ENCODE measurements at places on chromosomes 4 and X.

DNA sequence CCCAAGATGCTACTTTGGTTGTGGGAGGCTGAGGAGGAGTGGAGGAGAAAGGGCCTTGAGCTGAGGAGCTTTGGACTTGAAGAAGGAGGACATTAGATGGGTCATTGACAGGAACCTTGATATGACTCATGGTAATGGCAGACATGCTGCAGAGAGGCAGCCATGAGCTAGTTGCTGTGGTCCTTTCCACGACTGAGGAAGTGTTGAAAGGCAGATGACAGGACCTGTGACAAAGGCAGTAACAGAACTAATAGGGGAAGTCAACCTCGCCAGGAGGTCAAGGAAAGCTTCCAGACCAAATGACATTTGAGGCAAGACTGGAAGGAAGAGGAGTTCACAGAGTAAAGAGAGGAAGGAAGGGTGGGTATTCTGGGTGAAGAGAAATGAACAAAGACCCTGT, 7.6 kb upstream of the XPNPEP2 start:
- no peak overlapping the region for H3K27ac ChIP-seq
- DNase-seq: no peak
- no peaks in the 10 kb centered on the region for H3K27me3 ChIP-seq
- no peaks in the 10 kb centered on the region for H3K36me3 ChIP-seq

DNA sequence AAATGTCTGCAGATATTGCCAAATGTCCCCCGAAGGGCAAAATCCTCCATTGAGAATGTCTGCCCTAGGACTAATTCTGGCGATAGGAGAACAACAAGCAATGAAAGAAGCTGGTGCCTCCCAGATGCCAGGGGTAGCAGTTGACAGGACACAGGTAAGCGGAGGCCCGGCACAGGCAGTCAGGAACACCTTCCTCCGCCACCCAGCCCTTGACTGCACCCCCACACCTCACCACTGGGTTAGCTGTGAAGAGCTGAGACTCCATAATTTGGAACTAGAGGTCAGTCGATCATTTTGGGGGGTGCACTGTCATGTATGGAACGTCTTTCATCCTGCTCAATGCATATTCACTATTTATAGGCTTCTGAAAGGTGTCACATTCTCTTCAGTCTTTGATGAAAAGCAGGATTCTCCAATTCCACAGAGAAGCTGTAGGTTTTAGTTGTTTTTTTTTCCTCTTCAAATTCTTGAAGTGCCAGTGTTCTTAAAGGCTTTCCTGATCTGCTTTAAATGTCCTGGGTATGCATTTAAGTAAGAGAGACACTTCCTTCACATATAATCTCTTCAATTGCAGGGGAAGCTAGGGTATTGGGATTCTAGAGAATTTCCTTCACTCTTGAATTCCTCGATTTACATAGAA, 111.6 kb upstream of the ZFP42 start:
- no peaks in the 10 kb centered on the region for H3K27me3 ChIP-seq
- H3K4me3 ChIP-seq: no peak overlapping the region
- H3K36me3 ChIP-seq: no peaks in the 10 kb centered on the region
- H3K4me1 ChIP-seq: no peaks in the 10 kb centered on the region
- DNase-seq: no peak

DNA sequence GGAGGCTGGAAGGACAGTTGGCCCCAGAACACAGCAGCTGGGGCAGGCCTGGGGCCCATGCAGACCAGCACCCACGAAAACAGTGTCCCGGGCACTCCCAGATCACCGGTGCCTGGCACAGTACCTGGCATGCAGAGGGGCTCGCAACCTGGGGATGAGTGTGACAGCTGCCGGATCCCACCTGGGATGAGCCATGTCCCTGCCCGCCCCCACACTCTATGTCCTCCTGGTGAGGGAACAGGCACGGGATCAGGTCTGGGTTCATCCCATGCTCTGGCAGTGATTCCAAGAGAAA, 22.8 kb upstream of the PPP2R2C start:
- H3K4me3 ChIP-seq: no peak overlapping the region
- no peak overlapping the region for H3K27ac ChIP-seq
- DNase-seq: no peak
- no peaks in the 10 kb centered on the region for H3K4me1 ChIP-seq

DNA sequence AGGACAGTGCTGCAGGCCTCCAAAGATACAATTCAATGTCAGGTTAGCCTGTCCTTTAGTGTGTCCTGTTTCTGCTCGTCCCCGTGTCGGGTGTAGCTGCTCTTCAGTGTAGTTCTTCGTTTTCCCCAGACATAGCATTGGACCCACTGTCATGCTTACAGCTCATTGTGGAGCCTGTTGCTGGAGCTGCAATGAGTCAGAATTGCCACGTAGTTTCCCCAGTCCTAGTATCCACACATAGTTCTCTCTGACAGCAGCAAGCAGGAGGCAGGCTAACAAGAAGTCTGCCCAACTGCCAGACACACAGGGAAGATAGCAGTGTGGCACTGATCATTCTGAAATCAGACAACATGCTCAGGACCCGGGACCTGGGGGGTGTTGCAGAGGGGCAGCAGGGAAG, 49.2 kb downstream of the MOSPD2 start:
- H3K27me3 ChIP-seq: no peaks in the 10 kb centered on the region
- 0 out of 2 replicates have a peak, but pooled peaks cover 8% of the 10 kb centered on the region for H3K36me3 ChIP-seq
- DNase-seq: no peak
- H3K27ac ChIP-seq: no peak overlapping the region

DNA sequence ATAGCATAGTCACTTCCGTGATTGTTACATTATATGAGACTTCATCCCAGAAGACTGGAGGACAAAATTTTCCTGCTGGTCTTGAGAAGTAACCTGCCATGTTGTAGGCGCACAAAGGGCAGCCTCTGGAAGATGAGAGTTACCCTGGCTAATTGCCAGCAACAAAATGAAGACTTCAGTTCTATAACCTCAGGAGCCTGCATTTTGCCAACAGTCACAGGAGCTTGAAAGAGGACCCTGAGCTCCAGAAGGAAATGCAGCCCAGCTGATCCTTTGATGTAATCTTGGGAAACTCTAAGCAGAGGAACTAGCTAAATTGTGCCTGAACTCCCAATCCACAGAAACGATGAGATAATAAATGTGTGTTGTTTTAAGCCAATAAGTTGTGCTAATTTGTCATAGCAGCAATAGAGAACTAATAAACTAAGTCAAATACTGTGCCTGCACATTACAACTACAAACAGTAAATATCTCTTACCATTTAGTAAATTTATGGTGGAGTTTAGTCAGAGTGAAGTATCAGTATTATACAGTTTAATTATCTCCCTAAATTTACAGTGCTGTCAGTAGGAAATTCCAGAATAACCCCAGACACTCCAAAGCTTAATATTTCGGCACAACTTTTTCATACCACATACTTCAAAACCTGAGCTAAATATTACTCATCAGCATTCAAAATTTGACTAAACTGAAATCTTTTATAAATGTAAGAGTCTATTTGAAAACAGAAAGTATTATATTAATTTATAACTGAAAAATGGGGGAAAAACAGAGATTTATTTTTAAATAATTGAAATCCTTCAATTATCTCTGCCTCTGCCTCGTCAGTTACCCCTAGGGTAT, 90.1 kb upstream of the MAPK10 start:
- no peak for DNase-seq
- H3K36me3 ChIP-seq: no peaks in the 10 kb centered on the region
- no peaks in the 10 kb centered on the region for H3K27me3 ChIP-seq
- peaks cover 4% of the 10 kb centered on the region for H3K4me1 ChIP-seq

- H3K4me3 ChIP-seq: no peak overlapping the region
- H3K27me3 ChIP-seq: no peaks in the 10 kb centered on the region
- peak overlapping the region; percentile 63 for H3K27ac ChIP-seq
Measured at GRCh38 chr4:176635372-176636261, 157.1 kb downstream of the VEGFC start.

DNA sequence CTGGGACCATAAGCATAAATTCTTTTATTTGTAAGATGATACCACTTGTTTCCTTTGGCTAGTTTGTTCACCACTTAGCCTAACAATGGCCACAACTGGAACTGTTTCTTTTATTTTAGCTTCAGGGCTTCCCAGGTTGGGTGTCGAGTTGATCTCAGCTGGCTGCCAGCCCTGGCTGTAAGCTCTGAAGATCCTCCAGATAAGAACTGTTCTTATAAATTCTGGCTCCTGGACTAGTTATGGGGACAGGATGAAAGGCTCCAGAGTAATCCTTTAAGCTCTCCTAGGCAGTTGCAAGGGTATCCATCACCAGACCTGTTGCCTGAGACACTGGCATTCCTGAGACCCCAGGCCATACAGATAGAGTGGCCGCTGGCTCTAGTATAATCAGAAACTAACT, 129.4 kb upstream of the ACSL4 start:
- H3K4me3 ChIP-seq: no peak overlapping the region
- DNase-seq: no peak
- no peaks in the 10 kb centered on the region for H3K27me3 ChIP-seq
- H3K27ac ChIP-seq: no peak overlapping the region

GRCh38 chr4:41744572-41745291, 3.8 kb downstream of the PHOX2B start:
- peaks cover 67% of the 10 kb centered on the region for H3K27me3 ChIP-seq
- DNase-seq: no peak
- no peaks in the 10 kb centered on the region for H3K36me3 ChIP-seq
- H3K27ac ChIP-seq: no peak overlapping the region

All from RWPE2 (cell line).